Effector memory CD8-positive, alpha-beta T cell (primary cell): ENCODE measurements at places on chromosomes 11 and 22.

DNA sequence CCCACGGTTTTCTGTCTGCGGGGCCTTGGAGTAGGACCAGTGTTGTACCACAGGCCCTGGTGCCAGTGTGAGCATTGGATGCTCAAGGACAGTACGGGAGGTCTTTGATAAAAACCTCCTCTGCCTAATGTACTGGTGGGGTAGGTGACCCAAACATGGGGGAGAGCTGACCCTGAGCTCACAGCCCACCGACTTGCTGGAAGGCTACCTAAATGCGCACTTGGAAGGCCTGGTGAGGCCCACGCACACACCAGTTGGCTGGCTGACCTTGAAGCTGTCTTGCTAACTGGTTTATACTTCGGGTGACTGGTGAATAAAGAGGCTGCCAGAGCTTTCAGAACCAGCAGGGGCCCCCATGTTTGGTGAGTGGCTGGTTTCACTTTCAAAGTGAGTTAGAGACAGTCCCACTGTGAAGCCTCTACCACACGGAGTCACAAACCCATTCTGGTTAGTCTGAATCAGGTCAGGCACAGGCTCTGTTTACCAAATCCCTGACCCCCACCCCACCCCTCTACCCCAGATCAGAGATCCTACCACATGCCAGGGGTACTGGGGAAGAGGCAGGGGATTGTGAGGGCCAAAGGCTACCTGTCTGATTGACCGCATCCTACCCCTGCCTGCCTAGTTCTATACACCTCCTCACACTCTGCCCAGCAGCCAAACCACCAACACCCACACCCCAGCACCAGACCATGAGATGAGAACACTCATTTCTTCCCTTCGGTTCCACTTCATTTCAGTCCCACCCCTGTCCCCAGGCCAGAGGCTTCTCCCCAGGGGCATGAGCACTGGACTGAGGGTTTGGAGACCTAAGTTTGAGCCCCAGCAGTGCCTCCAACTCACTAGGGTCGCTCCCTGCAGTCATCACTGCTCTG is 12.7 kb upstream of the IL2RB start:
- DNase-seq = peak; percentile 78

GRCh38 chr22:18060646-18061620 is 16.9 kb upstream of the PEX26 start:
- DNase-seq = no peak

GRCh38 chr22:50303848-50304527 is 3.5 kb downstream of the PLXNB2 start:
- no peak for DNase-seq

DNA sequence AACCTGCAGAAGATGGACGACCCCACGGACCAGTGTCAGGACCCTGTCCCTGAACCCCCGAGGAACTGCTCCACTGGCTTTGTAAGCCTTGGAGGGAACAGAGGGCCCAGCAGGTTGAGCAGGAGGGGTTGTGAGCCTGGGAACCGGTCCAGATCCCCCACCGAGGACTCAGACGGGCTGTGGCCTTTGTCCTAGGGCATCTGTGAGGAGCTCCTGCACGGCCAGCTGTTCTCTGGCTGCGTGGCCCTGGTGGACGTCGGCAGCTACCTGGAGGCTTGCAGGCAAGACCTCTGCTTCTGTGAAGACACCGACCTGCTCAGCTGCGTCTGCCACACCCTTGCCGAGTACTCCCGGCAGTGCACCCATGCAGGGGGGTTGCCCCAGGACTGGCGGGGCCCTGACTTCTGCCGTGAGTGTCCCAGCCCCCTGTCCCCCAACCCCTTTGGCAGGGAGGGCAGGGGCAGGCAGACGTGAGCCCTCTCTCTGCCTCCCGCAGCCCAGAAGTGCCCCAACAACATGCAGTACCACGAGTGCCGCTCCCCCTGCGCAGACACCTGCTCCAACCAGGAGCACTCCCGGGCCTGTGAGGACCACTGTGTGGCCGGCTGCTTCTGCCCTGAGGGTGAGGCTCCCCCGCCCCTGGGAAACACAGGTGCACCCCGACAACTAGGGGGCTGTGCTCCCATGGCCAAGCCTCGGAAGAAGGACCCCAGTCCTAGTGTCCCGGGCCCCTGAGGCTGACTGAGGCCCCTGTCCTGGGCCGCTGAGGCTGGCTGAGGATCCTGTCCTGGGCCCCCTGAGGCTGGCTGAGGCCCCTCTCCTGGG is 6.4 kb downstream of the MUC5AC start:
- no peak for DNase-seq

DNA sequence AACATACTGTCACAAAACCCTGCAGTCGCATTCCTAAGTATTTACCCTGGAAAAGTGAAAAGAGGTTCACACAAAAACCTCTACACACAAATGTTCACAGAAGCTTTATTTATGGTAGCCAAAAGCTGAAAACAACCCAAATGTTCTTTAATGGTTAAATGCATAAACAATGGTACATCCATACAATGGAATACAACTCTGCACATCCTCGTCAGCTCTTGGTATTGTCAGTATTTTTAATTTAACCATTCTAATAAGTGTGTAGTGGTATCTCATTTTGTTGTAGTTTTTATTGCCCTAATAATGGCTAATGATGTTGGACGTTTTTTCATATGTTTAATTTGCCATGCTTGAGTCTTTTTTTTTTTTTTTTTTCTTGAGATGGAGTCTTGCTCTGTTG is 99.4 kb downstream of the ATXN10 start:
- no peak for DNase-seq

- DNase-seq = no peak
Measured at GRCh38 chr11:11451501-11452005, 98.5 kb upstream of the CSNK2A3 start.

DNA sequence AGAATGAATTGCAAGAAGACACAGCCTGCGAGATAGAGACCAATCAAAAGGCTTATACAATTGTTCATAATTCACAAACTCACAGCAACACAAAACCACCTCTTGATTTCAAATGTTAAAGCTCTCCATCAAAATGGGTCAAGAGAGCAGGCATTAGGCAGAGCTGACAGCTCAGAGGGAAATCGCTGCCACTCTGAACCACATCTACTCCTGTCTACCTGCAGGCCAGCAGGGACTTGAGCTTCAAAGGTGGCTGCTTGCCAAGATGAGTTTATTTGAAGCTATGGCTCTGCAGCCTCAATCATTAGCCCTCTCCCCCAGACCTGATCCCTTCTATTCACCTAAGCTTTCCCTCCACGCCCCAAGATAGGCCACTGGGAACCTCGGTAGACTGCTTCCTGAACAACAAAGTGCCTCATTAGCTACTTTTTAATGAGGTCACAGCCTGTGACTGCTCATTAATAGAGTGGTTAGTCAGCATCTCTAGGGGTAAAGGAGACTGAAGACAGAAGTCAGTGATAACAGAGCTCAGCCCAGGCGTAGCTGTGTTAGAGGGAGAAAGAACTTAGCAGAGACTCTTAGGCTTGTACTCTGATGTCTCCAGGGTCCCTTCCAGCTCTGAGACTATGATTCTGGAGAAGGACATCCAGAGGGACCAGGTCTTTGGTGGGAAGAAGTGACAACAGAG is 21.2 kb upstream of the OR10A5 start:
- no peak for DNase-seq

- DNase-seq = no peak
Measured at GRCh38 chr11:95516175-95516574, 273.4 kb downstream of the FAM76B start.

DNA sequence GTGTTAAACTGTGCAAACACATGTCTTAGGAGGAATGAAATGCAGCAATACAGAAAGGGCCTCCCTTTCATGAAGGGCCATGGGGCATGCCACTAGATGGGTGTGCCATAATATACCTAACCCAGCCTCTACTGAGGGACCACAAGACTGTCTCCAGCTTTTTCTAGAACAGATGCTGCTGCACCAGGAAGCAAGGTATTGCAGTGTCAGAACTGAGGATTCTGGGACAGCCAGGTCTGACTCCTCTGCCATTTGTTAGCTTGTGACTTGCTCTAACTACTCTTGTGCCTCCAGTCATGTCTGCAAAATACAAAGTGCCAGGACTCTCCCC is 53.2 kb downstream of the HIRA start:
- no peak for DNase-seq

GRCh38 chr11:10824888-10825287 is 16.2 kb upstream of the EIF4G2 start:
- DNase-seq = no peak

GRCh38 chr11:15711311-15711710 is 596.6 kb downstream of the INSC start:
- DNase-seq = no peak

DNA sequence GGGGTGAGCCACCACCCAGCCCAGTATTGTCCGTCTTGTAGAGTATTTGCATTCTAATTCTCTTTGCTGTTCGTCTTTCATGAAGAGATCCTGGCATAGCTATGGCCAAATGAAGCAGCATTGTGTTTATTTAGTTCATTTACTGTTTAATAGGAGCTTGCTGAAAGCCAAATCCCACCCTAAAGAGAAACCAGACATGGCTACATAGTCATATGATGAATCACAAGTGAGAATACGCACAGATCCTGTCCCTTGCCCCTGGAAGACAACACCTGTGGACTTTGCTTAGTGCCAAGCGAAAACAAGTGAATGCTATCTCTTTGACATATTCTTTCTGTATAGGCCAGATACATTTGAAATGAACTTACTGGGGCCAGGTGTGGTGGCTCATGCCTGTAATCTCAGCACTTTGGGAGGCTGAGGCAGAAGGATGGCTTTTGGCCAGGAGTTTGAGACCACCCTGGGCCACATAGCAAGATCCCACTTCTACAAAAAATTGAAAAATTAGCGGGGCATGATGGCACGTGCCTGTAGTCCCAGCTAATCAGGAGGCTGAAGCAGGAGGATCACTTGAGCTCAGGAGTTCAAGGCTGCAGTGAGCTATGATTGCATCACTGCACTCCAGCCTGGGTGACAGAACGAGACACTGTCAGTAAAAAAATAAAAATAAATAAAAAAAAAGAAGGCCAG is 5.1 kb upstream of the ARFGAP3 start:
- DNase-seq = no peak

- DNase-seq = no peak
Measured at GRCh38 chr11:99208813-99209212, 188.1 kb downstream of the CNTN5 start.

GRCh38 chr22:36291831-36292740 is 39.2 kb downstream of the APOL1 start:
- DNase-seq = no peak

- DNase-seq = no peak
Measured at GRCh38 chr22:46077669-46078099, 72.6 kb upstream of the PPARA start.
